Stimulated activated CD8-positive, alpha-beta memory T cell treated with anti-CD3 and anti-CD28 coated beads, Interleukin-4, amount 100 ng/mL, for 1 hour (primary cell): ENCODE measurements at places on chromosomes 13 and 19.

- DNase-seq: no peak
These were observed 5.6 kb upstream of the SYDE1 start for GRCh38 chr19:15101479-15102082.

DNA sequence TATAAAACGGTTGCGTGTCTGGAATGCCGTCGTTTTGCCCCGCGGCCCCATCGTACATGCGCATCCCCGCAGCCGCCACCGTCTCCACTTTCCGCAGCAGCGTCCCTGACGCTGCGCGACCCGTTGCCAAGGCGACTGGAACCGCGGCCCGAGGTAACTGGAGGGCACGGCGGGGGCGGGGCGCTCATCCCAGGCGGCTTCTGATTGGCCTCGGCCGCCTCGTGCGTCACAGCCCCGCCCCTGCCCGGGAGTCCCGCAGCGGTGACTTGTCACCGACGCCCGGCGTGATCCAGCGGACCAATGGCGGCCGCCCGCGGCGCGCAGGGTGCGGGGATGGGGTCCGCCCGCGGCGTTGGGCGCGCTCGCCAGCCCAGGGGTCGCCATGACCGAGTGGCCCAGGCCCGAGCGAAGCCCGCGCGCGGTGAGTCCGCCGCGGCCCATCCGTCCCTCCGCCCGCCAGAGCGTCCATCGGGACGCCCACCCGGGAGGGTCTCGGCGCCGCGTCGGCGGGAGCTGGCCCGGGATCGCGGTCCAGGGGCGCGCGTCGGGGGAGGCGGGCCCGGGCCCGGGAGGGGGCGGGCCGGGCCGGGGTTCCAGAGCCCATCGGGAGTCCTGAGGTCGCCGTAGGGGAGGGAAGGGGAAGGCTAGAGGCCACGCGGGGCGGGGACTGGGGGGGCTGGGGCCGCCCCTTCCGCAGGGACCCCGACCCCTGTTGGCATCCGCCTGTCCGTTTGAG lies at the start of gene ZSCAN1:
ZSCAN1 (plus strand) TSS at position 285 of the 736 bp plus-strand sequence. CDS start 3,812 bp downstream, outside the sequence.
- no peak for DNase-seq

DNA sequence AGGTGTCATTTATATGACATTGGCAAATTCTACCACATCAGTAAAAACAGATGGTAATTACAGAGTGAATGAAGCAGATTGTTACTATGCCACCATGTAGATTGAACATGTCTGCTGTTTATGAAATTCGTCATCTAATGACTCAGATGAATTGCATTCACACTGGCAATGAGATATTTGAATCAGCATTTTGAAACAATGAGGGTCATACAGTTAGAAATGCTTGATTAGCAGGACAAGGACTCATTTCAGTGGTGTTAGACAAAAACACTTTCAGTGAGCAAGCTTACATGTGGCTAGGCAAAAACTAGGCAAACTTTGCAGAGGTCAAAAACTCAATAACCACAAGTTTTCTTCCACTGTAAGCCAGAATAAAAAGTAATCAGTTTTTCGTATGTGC lies 1165.0 kb downstream of the SLITRK1 start:
- no peak for DNase-seq

DNA sequence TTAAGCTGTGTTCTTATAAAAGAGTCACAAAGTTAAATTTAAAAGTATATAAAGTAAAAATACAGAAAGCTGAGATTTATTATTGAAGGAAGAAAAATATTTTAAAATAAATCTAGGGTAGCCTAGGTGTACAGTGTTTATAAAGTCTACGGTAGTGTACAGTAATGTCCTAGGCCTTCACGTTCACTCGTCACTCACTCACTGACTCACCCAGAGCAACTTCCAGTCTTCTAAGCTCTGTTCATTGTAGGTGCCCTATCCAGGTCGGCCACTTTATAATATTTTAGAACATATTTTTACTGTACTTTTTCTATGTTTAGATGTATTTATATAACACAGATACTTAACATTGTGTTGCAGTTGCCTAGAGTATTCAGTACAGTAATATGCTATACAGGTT lies 47.4 kb downstream of the NDFIP2 start:
- no peak for DNase-seq
